ENCODE measurements at places on chromosomes 12 and 14.

DNA sequence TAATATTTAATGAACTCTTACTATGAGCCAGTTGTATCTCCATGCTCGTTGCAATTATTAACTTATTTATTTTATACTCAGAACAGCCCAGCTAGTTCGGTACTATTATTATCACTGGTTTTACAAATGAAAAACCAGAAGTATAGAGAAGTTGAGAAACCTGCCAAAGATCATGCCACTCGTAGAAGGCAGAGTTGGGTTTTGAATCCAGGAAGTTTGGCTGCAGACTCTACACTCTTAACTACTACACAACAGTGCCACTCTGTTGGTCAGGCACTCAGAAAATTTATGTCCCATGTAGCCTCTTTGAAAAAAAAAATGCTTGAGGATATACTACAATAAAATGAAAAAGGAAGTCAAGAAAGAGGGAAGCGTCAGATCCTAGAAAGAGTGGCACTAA lies 71.5 kb upstream of the ARID2 start:
- DNase-seq = no peak

GRCh38 chr14:29671034-29671433 lies 256.6 kb downstream of the PRKD1 start:
- no peak for DNase-seq

DNA sequence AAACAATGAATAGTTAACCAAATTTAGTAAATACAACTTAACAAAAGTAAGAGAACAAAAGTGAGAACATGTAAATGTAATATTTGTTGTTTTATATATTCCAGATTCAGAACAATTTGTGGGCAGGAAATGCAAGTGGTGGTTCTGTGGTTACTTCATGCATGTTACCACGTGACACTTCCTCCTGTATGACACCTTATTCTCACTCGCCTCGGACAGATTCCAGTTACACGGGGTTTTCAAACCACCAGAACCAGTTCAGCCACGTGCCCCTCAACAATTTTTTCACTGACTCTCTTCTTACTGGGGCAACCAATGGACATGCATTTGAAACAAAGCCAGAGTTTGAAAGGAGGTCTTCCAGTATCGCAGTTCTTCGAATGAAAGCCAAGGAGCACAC lies 21.0 kb downstream of the ALX1 start:
- DNase-seq = no peak

- DNase-seq = no peak
Observed at GRCh38 chr14:73851000-73851399, 631 bp upstream of the PTGR2 start.

GRCh38 chr14:50714450-50715073 lies 46.5 kb upstream of the SAV1 start:
- no peak for DNase-seq

DNA sequence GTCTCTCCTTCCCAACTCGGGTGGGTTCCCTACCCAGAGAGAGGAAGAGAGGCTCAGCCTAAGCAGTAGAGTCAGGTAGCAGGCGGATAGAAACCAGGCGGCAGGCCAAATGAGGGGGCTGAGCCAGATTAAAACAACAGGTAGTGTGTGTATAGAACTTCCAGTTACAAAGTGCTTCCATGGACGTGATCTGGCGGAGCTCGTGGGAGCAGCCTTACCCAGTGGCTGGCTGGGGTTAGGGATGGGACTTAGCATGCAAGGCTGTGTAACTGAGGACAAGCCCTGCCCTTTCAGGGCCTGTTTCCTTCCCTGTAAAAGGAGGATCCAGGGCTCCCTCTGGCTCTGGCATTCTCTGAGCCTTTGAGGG lies 8.3 kb downstream of the KRT80 start:
- DNase-seq = no peak

DNA sequence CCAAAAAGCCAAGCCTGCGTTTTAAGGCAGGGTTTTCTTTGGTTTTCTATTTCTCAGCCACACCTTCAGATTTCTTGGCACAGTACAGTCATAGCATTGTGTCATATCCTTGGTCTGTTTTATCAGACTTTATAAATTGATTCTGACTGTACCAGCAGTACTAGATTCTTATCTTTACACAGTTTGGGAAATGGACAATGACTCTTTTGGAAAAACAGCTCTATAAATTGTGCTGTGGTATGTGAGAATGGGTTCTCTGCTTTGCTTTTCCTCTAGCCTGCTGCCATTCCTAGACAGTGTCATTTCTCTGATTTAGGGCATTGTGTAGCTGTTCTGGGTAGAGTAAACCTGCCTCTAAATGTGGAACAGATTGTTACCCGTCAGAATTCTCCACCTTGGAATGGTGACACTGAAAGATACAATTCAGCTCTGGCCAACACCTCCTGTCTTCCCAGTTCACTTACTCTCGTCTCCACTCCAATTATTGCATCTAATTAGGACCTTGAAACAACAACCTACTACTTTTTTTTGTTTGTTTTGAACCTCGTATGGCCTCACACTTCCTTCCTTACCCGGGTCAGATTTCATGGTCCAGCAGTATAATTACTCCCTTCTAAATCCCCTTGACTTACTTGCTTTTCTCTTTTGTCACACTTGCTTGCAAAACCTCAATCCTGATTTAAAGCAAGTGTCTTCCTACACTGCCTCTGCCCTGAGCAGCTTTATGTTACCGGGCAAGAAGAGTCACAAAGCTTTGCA lies 226.3 kb downstream of the ERC1 start:
- DNase-seq = no peak

- DNase-seq = no peak
Observed at GRCh38 chr14:100882991-100883788, 20.3 kb downstream of the RTL1 start.

DNA sequence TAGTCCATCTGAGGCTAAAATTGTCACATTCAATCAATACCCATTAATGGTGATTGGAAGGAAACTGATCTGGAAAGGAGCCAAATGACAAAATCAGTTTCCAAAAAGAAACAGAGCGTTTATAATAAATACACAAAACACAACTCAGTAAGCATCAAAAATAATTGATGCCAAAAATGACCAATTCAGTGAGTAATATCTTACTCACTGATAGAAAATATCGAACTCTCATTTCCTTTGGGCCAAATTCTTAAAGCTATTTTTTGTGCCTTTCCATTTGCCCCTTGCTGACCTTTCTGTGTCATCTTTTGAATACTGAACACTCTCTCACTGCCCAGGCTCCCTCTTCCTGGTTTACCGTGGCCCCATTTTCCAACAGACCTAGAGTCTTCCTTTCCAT lies 22.5 kb upstream of the ATP2B1 start:
- DNase-seq = no peak

GRCh38 chr14:104263675-104264358 lies 125.4 kb downstream of the KIF26A start:
- no peak for DNase-seq

DNA sequence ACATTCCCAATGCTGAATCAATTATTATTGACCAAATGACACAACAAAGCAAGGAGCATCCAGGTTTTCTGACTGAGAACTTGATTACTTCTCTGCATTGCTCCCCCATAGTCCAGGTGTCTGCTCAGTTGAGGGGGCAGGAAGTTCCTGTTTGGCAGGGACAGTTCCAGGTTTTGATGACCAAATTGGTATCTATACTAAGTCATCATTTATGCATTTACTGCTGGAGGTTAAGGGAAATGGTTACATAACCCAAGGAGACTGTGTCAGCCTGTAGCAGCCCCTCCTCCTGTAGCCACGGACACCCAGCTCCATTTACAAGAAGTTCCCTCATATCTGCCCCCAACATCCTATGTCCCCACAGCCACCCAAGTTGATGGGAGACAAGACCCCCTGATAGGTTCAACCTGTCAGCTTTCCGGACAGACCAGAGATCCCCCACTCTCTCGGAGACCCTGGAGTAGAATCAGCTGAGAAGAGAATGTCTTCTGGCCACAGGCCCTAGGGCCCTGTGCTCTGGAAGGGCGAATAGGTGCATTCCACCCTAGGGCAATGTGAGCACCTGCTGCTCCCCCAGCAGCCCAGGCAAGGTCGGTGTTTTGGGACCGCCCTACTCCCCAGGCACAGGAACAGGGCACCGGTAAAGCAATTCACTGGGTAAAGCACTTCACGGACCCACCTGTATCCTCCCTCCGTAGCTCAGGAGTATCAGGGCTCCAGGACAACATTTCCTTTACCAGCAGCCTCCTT lies 23.6 kb downstream of the IRF2BPL start:
- DNase-seq = no peak

- no peak for DNase-seq
Observed at GRCh38 chr14:22174412-22175277, 414.4 kb downstream of the DAD1 start.

- DNase-seq = no peak
Observed at GRCh38 chr12:118574288-118574687, 197.9 kb downstream of the SUDS3 start.

- DNase-seq = no peak
Observed at GRCh38 chr12:101616027-101616494, 21.3 kb downstream of the MYBPC1 start.

- DNase-seq = no peak
Observed at GRCh38 chr14:33589334-33589733, 361.5 kb downstream of the EGLN3 start.

- DNase-seq = no peak
Observed at GRCh38 chr14:22811722-22812121, 3.5 kb downstream of the SLC7A7 start.

Measured in GM12878 (cell line).